ENCODE measurements at places on chromosomes 3 and 15.

- DNase-seq, result no peak
These were observed 55.0 kb downstream of the UBE2E2 start for GRCh38 chr3:23258110-23258509.

- no peak for DNase-seq
These were observed 224.1 kb upstream of the TPRG1 start for GRCh38 chr3:188947401-188948280.

GRCh38 chr3:14371573-14372474, 30.6 kb upstream of the SLC6A6 start:
- DNase-seq, result no peak

- DNase-seq, result no peak
These were observed 149.5 kb downstream of the OSBPL10 start for GRCh38 chr3:31831591-31831990.

GRCh38 chr15:66053991-66054390, 184.7 kb downstream of the RAB11A start:
- no peak for DNase-seq

- no peak for DNase-seq
These were observed 3.3 kb upstream of the NDN start for GRCh38 chr15:23690450-23690852.

GRCh38 chr3:45020534-45020933, 5.6 kb upstream of the CLEC3B start:
- DNase-seq, result no peak

- DNase-seq, result no peak
These were observed 81.8 kb downstream of the DNAJC13 start for GRCh38 chr3:132499071-132499470.

- DNase-seq, result peak; percentile 29
These were observed 235.1 kb downstream of the UACA start for GRCh38 chr15:70528270-70528706.

GRCh38 chr3:195838714-195839113, 27.0 kb upstream of the MUC4 start:
- no peak for DNase-seq

GRCh38 chr15:51186181-51186705, 91.5 kb upstream of the TNFAIP8L3 start:
- no peak for DNase-seq

GRCh38 chr15:59180945-59181600, 25.6 kb upstream of the LDHAL6B start:
- DNase-seq, result no peak

- DNase-seq, result no peak
These were observed 66.7 kb upstream of the STT3B start for GRCh38 chr3:31465999-31466398.

DNA sequence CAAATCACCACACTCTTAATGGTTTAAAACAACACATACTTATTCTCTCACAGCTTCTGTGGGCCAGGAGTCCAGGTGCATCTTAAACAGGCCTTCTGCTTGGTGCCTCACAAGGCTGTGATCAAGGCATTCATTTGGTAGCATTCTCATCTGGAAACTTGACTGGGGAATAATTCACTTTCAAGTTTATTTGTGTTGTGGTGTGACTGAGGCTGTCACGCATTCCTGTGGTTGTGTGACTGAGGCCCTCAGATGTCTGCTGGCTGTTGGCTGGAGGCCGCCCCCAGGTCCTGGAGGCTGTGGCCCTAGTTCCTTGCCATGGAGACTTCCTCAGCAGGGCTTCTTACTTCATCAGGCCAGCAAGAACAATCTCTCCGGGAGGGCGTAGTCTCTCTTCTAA, 16.9 kb upstream of the FAM3D start:
- no peak for DNase-seq

DNA sequence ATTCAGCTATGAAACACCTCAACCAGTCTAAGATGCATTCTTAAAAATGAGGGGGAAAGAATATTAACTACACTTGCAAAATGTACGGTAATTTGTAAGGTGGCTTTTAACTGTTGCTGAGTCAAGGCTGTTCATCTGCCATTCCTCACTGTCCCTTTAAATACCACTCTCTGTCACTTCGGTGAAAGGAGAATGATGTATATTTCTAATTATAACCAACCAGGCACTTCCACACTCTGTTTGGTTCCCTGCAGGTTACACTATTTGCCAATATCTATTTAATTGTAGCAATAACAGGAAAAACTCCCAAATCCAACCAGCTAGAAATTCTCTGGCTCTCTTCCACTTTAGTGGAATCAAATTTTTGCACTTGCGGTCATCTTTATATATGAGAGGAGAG, 70.5 kb upstream of the SLCO3A1 start:
- DNase-seq, result no peak

- DNase-seq, result no peak
These were observed 23.7 kb downstream of the IFT122 start for GRCh38 chr3:129463716-129464115.

GRCh38 chr3:114499976-114500375, 206.1 kb downstream of the TIGIT start:
- DNase-seq, result no peak

DNA sequence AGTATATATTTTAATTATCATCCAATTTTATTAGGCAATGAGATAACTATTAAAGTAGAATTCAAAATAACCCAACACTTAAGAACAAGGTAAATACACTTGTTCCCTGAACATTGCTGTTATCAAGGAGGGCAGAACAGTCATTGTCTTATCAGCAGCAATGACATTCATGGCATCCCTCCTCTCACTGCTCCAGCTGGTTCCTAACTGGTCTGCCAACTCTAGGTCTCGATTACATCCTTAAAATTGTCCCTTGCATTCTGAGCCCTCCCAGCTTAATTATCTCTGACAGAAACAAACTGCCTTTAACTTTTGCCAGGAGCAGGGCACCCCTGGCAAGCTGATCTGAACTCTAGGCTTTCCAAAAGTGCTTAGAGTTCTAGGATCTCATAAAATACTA, 14.0 kb upstream of the DYNC1LI1 start:
- DNase-seq, result no peak

- no peak for DNase-seq
These were observed 529.8 kb downstream of the MAGI1 start for GRCh38 chr3:65508750-65509422.

DNA sequence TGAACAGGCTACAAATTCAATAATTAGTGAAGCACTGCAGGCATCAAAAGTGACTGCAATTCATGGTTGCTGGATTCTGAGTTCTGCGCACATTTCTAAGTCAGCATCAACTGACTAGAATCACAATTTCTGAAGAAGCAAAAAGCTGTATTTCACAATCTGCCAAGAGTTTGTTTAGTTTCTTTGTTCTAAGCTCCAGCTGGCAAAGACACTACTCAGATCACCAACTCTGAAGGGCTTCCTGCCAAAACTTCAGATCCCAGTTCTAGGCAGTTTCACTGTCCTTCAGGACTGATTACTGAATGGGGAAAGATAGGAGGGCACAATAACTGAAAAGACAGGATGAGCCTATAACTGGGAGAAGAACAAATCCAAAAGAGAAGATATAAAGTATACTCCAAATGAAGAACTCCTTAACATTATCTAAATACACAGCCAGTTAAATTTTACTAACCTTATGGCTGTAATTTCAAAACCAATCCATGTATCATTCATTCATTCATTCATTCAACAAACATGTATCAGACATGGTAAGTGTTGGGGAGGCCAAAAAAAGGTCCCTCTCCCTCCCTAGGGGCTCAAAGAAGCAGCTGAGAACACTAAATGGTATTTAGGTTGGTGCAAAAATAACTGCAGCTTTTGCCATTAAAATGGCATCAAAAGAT, 17.1 kb downstream of the TJP1 start:
- no peak for DNase-seq

GRCh38 chr3:151890721-151891141, 17.3 kb downstream of the SUCNR1 start:
- no peak for DNase-seq

DNA sequence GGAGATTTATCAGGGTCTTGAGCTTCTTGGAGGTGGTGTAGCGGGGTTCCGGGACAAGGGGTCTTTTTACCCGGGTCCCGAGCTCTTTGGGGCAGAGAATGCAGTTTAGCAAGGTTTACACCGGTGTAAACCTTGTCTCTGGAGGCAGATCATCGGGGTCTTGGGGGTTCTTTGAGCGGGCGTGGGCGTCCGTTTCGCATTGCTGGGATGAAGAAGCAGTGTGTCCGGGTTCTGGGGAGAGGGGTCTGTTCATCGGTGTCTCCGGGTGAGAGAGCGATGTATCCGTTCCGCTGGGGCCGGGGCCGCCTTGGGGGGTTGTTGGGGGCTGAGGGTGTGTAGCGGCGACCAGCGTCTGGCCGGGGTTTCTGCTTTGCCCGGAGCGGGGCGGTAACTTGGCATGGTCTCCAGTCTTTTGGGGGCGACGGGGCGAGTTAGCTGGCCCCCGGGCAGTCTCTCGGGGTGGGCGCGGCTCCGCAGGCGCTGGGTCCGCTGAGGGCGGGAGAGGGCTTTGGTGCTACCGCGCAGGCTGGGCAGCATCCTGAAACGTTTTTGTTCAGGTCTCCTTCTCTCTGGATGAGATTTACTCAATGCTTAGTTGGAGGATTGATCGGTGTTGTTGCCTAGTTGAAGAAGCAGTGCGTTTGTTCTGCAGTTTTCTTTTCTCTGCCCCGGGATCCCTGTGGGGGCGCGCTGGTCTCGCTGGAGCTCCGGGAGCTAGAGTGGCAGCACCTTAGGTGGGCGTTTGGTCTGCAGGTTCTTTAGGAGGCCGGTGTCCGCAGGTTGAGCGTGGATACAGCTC, 843 bp downstream of the GLCE start:
- no peak for DNase-seq

DNA sequence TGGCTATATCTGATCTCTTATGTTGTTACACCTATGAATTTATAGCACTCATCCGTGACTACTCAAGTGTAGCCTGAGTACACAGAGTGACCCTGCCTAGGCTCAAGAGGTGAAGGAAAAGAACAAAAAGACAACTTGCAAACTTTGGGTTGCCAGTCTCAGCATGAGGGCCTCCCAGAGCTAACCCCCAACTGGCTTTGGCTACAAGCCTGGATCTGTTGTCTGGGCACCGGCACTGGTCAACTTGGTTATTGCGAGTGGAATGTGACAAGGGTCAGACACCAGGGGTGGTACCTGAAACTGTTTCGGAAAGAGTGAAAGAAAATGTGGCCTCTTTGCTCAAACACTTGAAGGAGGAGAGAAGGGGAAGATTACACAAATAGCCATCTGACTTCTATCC, 49.5 kb upstream of the BCL6 start:
- DNase-seq, result no peak

- no peak for DNase-seq
These were observed 6.7 kb downstream of the ALCAM start for GRCh38 chr3:105373383-105373782.

GRCh38 chr3:176328666-176329065, 868.6 kb downstream of the TBL1XR1 start:
- DNase-seq, result no peak

GRCh38 chr3:146308222-146308621, 57.3 kb upstream of the PLSCR4 start:
- no peak for DNase-seq

DNA sequence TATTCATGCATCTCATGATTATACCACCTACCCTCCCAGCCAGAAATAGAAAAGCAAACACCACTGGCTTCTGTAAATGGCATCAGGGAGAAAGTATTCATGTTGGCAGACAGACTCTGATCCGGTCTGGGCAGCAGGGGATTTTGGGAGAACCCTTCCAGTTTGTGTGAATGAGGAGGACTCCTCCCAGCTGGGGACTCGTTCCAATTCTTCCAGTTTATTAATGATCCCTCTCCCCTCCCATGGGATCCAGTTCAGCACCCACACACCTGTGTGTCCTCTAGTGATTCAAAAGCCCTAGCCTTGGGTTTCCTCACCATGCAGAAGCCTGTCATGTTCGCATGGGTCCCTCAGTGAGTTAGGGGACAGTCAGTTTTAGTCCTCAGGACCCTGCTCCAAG, 110.9 kb downstream of the IQSEC1 start:
- DNase-seq, result no peak

- DNase-seq, result no peak
These were observed 14.7 kb downstream of the IGF1R start for GRCh38 chr15:98663045-98663444.

- no peak for DNase-seq
These were observed 1.4 kb downstream of the SLTM start for GRCh38 chr15:58931987-58932588.

DNA sequence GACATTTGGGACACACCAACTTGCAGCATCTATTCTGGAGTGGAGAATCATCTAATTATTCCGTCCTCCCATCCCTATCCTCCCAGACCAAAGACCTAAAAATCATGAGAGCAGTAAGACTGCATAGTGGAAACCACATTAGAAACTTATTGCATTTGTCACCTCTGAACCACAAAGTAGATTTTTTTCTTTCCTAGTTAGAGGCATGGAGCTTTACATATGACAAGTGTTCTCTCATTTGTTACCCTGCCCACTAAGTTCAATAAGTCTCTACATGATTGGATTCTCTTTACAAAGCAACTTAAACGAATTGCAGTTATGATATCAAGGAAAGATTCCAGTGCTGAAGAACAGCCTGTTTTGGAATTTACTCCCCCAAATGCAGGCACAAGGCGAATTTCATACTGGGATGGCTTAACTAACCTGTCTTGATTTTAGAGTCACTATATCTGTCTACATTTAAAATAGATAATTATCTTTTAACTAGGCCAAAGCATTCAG, 42.3 kb upstream of the LRRFIP2 start:
- no peak for DNase-seq

DNA sequence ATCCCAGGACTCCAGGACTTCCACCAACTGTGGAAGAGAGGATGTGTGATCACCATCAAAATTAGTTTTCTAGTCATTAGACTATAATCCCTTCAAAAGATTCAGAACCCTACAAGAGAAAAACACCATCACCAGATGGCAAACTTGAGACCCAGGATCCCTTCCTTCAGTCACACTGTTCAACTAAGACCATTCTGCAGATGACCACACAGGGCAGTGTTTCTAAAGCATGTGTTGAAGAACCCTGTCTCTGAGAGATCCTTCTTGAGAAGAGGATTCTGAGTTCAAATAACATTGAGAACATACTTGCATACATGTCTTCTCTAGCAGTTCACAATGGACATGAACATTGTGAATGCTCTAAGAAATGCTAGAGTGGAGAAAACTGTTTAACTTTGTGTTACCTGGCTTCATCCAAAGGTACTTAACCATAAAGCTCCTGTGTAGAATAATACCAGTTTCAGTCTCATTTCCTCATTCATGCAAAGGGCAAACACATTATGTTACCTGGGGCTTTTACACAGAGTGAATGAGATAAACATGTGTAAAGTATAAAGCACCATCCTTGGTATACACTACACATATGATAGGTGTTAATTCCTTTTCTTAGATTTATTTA, 2.4 kb upstream of the ADGRG7 start:
- no peak for DNase-seq

GRCh38 chr15:60761505-60761845, 282.5 kb upstream of the ICE2 start:
- no peak for DNase-seq

GRCh38 chr15:63610209-63610841, 13.1 kb downstream of the FBXL22 start:
- DNase-seq, result peak; percentile 50

- no peak for DNase-seq
These were observed 19.8 kb downstream of the IL1RAP start for GRCh38 chr3:190533511-190534281.

DNA sequence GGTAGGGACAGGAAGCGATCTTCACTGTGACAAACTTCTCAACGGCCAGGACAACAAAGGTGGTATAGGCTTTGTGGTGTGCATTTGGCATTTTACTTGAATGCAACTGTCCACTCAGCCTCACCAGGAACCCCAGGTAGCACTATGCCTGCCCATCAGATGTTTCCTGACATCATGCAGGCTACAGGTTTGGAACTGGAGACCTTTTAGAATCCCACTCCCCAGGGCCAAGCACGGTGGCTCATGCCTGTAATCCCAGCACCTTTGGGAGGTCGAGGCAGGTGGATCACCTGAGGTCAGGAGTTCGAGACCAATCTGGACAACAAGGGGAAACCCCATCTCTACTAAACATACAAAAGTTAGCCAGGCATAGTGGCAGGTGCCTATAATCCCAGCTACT, 9.6 kb downstream of the STARD5 start:
- DNase-seq, result no peak
